ENCODE measurements at places on chromosomes 5 and 9. TPM values are rescaled to one million over a fixed set of nuclear protein-coding genes. Genes with fewer than 3 reads are reported as not detected.

- H3K27ac ChIP-seq, result peak within 1 kb of the TSS; percentile 82
- no peaks in the 10 kb centered on the region for H3K36me3 ChIP-seq
- H3K4me3 ChIP-seq, result peak within 1 kb of the TSS; percentile 98
- no peaks in the 10 kb centered on the region for H3K4me1 ChIP-seq
These were observed at the start of gene ANKRD31 for GRCh38 chr5:75236322-75237316. TSS of gene ANKRD31 (minus strand) at chr5:75236878. CDS start at chr5:75236686, 192 bp downstream.

- no peaks in the 10 kb centered on the region for H3K27me3 ChIP-seq
- H3K4me3 ChIP-seq, result no peak overlapping the region
- peaks cover 1% of the 10 kb centered on the region for H3K36me3 ChIP-seq
- no peaks in the 10 kb centered on the region for H3K4me1 ChIP-seq
- no peak for DNase-seq
These were observed 178.4 kb downstream of the FAM114A2 start for GRCh38 chr5:153860195-153860886.

GRCh38 chr5:38666668-38667498 is 110.4 kb upstream of the LIFR start:
- peak overlapping the region; percentile 86 for H3K27ac ChIP-seq
- H3K4me3 ChIP-seq, result no peak overlapping the region
- no peaks in the 10 kb centered on the region for H3K27me3 ChIP-seq
- no peaks in the 10 kb centered on the region for H3K36me3 ChIP-seq
- DNase-seq, result no peak
- H3K4me1 ChIP-seq, result no peaks in the 10 kb centered on the region

Gene MARCOL
- total RNA-seq, result not detected

Gene OMD
- total RNA-seq, result 43.3 TPM

- peak overlapping the region; percentile 100 for H3K27ac ChIP-seq
- H3K4me3 ChIP-seq, result peak overlapping the region; percentile 92
- no peaks in the 10 kb centered on the region for H3K36me3 ChIP-seq
- DNase-seq, result peak; percentile 78
These were observed 277.4 kb downstream of the AOPEP start for GRCh38 chr9:95003689-95004410.

DNA sequence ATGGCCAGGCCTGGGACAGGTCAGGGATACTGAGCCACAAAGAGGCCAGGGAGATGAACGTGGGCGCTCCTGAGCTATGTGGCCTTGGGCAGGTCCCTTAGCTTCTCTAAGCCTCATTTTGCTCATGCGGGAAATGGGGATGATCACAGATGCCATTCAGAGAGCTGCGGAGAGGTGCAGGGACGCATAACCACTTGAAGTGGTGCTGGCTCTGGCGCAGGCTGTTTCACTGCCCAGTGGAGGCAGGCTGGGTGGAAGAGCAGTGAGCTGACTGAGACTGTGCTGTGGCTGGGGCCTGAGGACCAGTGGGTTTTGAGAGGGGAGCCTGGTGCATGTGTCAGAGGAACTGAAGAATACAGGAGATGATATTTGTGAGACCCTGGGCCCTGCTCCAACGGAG is 18.4 kb downstream of the CXXC5 start:
- no peak overlapping the region for H3K4me3 ChIP-seq
- H3K36me3 ChIP-seq, result no peaks in the 10 kb centered on the region
- no peaks in the 10 kb centered on the region for H3K4me1 ChIP-seq
- H3K27me3 ChIP-seq, result no peaks in the 10 kb centered on the region

- H3K4me3 ChIP-seq, result no peak overlapping the region
- H3K27me3 ChIP-seq, result no peaks in the 10 kb centered on the region
- H3K27ac ChIP-seq, result no peak overlapping the region
- H3K4me1 ChIP-seq, result no peaks in the 10 kb centered on the region
These were observed 11.4 kb downstream of the GOLGA1 start for GRCh38 chr9:124929464-124929863.

Gene NMUR2
- not detected for total RNA-seq

DNA sequence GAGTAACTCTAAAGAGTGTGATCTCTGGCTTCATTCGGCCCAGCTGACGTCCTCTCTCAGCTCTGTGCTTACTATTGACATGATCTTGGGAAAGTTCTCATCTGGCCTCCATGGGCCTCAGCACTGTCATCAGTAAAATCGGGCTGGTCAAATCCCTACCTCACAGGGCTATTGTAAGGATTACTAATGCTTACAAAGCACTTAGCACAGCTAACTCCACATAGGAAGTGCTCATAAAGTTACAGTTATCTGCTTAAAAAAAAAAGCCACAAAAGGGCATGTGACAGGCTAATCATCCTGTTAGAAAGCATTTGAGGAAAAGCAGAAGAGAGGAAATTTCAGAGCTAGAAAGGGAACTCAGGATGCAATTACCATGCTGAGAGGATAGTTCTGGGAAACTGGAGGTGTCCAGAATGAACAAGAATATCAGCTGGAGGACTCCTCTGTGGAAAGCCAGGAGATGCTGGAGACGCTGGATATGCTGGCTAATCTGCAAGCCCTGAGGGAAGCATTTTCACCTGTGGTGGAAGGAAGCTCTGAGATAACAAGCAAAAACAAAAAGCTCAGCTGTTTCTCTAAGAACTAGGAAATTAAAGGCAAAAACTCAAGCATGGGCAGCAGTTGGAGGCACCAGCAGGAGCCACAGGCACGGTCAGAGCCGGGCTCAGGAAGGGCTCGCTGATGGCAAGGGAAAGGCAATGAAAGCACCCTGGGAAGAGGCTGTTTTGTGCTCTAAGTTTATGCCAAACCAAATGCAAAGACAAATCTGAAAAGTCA is 4.4 kb upstream of the BHMT start:
- H3K36me3 ChIP-seq, result no peaks in the 10 kb centered on the region
- no peak overlapping the region for H3K27ac ChIP-seq
- peaks cover 2% of the 10 kb centered on the region for H3K4me1 ChIP-seq
- no peak overlapping the region for H3K4me3 ChIP-seq
- no peak for DNase-seq

GRCh38 chr5:60535198-60535597 is 164.8 kb downstream of the DEPDC1B start:
- no peaks in the 10 kb centered on the region for H3K36me3 ChIP-seq
- H3K4me1 ChIP-seq, result peaks cover 7% of the 10 kb centered on the region

DNA sequence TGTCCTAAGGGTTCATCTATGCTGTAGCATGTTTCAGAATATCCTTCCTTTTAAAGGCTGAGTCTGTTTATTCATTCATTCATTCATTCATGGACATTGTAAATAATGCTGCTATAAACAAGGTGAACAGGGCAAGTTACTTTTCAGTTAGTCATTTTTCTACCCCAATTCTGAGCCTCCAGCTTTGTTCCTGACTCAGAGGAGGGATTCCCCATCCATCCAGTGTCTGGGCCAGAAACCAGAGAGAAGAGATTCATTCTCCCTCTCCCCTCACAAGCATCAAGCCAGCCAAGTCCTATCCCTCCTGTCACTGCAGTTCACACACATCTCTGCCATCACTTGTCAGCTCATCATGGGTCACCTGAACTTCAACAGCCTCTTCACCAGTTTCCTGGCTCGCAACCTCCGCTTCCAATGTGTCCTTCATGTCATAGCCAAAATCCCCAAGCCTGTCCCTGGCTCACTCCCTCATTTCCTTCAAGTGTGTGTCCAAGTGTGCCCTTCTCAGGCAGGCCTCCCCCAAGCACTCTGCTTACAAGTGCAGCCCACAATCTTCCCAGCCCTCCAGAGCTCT is 203.0 kb downstream of the TTLL11 start:
- no peaks in the 10 kb centered on the region for H3K36me3 ChIP-seq
- H3K27me3 ChIP-seq, result no peaks in the 10 kb centered on the region
- no peak overlapping the region for H3K4me3 ChIP-seq
- H3K27ac ChIP-seq, result no peak overlapping the region
- H3K4me1 ChIP-seq, result no peaks in the 10 kb centered on the region

Measured in aorta (tissue), 5 donors.